ENCODE measurements at places on chromosomes 13 and 19.

DNA sequence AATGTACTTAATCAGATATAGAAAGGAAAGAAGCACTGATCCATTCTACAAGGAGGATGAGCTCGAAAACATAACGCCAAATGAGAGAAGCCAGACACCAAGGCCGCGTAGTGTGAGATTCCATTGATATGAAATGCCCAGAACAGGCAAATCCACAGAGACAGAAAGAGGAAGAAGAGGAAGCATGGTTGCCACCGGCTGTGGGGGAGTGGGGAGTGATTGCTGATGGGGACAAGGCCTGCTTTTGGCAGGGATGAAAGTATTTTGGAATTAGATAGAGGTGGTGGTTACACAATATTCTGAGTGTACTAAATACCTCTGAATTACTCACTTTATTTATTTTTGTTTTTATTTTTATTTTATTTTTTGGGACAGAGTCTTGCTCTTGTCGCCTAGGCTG is 50.2 kb upstream of the KLF2 start:
- DNase-seq, result no peak

DNA sequence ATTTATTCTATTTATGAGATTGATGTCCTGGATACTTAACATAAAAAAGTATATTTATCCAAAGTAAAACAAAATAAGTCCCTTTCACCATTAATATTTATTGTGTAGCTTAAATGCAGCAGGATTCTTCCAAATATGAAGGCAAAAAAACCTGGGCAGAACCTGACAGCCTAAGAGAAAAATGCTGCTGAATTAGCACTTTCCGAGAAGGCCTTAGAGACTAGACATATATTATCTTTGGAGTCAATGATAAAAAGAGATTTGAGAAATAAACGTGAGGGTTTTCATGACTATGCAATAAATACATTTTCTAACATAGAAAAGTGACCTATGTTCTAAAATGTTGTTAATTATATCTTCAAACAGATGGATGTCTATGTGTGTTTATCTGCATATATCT is 566.9 kb downstream of the PCDH9 start:
- no peak for DNase-seq

DNA sequence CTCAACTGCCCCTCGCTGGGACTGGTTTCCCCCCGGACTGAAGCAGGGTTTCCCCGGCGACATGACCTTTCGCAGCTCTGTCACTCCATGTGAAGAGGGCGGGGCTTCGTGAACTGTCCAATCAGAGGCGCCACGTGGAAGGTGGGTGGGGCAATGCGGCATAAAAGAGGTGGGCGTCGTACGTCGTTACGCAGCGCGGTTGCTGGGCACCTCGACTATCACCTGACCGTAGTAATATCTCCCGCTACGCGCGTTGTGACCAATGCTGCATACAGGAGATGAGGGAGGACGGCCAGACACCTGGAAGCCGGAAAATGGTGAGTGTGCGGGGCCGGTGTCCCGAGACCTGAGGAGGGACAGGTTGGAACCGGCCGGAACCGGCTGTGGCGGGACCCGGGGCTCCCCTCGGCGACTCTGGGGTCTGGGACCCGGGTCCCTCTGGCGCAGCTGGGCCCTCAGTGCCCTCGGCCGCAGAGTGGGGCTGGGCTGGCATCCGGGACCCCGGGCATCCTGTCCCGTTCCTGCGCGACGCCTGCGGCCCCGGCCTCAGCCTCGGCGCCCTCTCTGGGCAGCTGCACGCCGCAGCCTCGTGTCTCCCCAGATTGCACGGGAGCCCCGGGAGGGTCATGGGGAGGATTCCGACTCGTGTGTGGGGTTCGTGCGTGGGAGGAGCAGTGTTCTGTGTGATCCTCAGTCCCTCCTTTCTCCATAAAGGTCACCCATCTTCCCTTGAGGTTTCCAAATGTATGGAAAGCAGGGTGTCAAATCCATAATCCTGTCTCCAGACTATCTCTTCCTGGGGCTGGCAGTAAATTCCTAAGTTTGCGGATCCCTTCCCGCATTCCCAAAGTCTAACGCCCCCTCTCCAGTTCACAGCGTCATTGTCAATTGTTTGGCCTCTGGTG is 32.2 kb downstream of the ZNF136 start:
- no peak for DNase-seq

GRCh38 chr19:1049800-1050199 is 9.9 kb downstream of the ABCA7 start:
- DNase-seq, result no peak

GRCh38 chr19:43743059-43743458 is 11.7 kb downstream of the SMG9 start:
- no peak for DNase-seq

GRCh38 chr19:34963573-34964406 is at the start of gene ZNF792:
ZNF792 (minus strand) TSS chr19:34964229; CDS start chr19:34963662, 567 bp downstream.
- DNase-seq, result no peak

DNA sequence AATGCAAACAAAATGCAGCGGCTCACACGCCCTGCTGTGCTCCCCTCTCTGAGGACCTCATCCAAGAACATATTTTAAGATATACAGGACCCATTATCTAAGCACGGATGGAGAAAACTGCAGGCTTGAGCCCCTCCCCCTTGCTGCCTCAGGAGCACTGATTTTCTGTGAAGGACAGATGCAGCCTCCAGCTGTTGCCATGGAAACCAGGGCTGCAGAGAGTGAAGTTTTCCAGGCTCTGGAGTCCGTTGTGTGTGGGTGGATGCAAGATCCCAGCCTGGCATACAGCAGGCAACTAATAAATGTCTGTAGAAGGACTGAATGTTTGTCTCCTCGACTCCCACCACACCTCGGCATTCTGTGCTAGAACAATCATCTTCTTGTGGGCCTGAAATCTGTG is 105.6 kb upstream of the PEG3 start:
- DNase-seq, result no peak

GRCh38 chr13:80782441-80782840 is 441.5 kb upstream of the SPRY2 start:
- DNase-seq, result no peak

GRCh38 chr13:51549593-51549992 is 34.7 kb upstream of the WDFY2 start:
- DNase-seq, result no peak

DNA sequence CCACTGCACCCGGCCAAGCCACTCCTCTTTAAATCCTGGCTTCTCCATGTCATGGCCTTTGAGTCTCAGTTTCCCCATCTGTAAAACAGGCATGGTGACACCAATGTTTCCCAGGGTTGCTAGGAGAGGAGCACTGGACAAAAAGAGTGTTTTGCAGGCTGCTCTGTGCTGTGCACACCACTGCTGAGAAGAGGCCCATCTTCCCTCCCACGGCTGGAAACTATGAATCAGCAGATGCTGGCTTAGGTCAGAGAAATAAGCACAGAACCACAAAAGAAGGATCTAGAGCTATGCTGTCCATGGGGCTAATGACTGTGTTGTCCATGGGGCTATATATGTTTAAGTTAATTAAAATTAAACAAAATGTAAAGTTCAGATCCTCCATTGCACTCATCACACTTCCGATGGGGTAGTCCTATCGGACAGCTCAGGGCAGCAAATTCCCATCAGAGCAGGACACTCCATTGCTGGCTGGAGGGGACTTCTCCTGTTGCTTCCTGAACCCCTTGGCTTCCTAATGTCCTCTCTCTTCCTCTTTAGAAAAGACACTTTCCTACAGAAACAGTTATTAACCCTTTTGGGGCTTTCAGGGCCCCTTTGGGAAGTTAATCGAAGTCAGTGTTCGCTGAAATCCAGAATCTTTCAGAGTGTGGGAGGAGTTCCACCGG is 37.1 kb downstream of the TSHZ3 start:
- DNase-seq, result no peak

GRCh38 chr13:113220141-113220598 is 10.8 kb downstream of the CUL4A start:
- no peak for DNase-seq

- DNase-seq, result no peak
Measured at GRCh38 chr13:110576736-110577476, 15.4 kb upstream of the RAB20 start.

GRCh38 chr19:584240-585001 is 5.3 kb upstream of the HCN2 start:
- DNase-seq, result no peak

GRCh38 chr19:8108560-8109445 is 40.6 kb downstream of the FBN3 start:
- DNase-seq, result no peak

DNA sequence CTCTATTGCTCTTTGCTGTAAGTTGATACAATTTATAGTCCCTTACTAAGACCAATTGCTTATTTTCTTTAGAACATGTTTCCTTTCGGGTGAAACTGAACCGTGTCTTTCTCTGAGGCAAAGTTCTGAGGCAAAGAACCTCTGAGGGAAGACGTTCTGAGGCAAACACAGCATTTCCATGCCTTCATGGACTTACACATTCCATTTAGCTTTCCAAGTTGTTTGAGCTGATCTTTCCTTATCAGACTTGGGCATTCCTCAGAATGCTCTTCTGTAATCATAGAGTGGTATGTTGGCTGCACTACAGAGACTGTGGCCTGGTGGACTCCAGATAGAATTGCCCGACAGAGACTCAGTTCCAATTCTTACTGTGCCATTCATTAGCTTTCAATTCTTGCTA is 579.1 kb downstream of the KCTD12 start:
- no peak for DNase-seq

DNA sequence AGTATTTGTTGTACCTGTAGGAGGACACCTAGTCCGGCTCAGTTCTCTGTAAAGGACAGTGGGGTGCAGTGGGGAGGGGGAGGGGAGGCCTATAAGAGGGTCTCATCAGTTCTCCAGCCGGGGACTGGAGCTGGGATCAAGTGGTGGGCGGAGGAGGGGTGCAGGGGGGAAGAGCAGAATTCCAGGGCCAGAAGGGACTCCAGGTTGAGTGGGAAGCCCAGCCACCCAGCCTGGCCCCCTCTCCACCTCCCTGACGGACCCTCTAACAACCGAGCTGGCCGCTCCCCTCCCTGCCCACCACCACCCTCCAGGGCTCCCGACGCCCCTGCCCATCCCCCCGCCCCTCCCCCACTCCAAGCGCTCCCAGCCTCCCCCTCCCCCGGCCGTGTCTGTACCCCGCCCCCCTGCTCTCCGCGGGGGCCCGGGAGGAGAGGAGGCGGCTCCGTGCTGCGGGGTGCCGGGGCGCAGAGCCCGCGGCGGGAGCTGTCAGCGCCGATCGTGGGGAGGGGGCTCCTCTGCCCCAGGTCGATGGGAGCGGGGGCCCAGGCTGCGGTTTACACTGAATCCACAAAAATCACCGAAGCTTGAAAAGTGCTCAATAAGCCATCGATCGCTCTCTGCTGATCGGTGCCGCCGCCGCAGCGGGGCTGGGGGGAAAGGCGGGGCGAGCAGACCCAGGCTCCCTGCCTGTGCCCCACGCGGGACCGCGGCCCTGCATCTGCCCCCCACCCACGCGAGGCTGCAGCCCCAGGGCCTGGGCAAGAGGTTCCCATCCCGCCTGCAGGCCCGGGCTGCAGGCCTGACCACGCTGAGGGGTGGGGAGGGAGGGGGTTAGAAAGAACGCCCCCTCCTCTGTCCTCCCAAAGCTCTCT is 34.6 kb upstream of the ONECUT3 start:
- DNase-seq, result no peak

DNA sequence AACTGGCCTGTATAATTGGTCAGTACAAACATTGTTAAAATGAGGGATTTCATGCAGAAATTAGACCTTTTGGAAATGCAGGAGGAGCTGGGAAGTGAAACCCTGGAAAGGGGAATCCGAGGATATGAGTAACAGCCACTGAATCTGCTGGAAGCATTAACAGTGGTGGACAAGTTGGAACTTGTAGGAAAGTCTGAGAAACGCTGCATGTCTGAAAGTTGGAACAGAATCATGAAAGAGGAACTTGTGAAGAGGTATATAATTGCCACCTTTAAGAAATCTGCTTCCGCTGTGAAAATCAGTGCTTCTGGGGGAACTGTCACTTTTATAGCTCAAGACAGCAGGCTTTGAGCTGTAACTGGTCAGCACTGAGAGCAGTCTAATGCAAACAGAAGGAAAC is 716.5 kb upstream of the PRR20A start:
- no peak for DNase-seq

- no peak for DNase-seq
Measured at GRCh38 chr13:41098761-41099160, 33.8 kb downstream of the KBTBD6 start.

GRCh38 chr19:29923653-29924052 is 18.4 kb upstream of the URI1 start:
- no peak for DNase-seq

DNA sequence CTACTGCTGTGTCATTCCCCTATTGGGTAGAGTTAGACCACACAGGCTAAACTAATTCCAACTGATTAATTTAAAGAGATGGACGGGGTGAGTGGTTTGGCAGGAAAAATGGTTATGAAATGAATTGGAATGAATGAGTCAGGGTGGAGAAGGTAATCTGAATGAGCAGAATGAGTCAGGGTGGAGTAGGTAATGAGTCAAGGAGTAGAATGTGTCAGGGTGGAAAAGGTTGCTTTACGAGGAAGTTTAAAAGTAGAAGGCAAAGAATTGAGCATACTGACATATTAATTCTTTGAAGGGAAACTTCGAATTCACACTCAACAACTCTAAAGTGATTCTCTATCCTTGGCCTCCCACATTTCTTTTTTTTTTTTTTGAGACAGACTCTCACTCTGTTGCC is 12.7 kb upstream of the ZNF121 start:
- no peak for DNase-seq

DNA sequence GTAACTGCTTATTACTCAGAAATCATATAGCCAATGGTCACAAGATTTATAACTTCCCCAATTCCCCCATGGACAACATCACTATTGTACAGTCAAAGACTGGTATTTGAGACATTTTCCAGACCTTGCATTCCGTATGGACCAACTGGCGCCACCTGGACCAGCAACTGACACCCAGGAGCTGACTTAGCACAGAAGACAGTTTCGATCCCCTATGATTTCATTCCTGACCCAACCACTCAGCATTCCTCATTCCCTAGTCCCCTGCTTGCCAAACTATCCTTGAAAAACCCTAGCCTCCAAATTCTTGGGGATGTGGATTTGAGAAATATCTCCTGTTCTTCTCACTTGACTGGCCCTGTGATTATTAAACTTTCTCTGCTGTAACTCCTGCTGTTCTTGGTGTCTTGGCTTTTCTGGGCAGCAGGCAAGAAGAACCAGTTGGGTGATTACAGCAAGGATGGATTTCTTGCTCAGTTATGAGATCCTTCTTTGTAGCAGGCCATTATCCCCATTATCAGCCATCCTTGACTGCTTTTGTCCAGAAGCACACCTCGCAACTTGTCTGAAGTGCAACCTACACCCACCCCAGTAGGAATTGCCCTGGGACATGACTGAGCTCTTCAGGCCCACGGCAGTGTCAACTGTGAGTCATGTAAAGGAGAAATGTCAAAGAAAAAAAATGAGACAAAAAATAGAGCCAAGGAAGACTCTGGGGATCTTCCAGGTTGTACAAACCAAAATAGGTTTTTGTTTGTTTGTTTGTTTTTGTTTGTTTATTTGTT is 13.7 kb upstream of the MAP3K10 start:
- no peak for DNase-seq

DNA sequence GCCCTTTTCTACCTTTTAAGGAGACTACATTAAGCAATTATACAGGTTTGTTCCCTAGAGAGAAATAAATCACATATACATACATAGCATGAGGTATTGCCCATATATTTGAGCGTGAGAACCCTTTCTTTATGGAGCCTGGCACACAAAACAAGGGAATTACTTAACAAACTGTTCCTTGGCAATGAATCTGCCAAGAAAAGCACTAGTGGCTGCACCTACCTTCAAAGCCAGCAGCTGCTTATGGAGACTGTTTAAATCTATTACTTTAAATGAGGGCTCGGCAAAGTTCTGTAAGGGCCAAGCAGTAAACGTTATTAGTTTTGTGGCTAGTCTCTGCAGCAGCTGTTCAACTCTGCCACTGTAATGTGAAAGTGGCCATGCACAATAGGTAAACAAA is 7.0 kb downstream of the RFX1 start:
- DNase-seq, result no peak
